NCI-H510A treated with DMSO at 0.1 percent for 48 hours (cell line): ENCODE measurements at places on chromosomes 3 and 15.

- DNase-seq = no peak
Observed at GRCh38 chr3:161409069-161409468, 37.8 kb upstream of the SPTSSB start.

DNA sequence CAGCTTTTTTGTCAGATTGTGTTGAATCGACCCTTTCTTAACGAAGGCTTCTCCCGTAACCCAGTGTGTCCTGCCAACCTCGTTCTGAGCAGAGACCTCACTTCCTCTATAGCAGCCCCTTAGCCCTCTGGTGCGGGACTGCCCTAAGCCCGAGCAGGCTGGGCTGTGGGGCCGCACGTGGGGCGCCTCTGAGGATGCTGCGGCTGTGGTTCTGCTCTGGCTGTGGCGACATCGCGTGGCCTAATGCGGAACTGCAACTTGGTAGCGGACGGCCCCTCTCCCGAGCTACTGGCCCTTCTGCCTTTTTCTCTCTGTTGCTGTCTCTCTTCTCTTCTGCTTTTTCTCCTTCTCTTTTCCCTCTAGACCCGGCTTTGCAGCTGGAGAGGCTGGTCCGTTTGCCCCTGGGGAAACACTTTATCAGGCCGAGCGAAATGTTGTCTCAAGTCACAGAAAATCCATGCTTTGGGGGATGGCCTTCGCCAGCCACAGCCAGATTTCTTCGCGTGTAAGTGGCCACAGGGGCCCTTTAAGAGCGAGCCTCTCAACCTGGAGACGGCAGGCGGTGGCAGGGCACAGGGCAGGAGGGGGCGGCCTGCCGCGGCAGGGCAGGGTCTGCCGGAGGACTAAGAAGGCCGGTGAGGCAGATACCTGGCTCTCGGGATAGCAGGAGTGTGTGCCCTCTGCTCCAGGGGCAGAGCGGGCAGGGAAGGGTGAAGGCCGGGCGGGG lies 19.4 kb upstream of the KIF23 start:
- peak; percentile 28 for DNase-seq

DNA sequence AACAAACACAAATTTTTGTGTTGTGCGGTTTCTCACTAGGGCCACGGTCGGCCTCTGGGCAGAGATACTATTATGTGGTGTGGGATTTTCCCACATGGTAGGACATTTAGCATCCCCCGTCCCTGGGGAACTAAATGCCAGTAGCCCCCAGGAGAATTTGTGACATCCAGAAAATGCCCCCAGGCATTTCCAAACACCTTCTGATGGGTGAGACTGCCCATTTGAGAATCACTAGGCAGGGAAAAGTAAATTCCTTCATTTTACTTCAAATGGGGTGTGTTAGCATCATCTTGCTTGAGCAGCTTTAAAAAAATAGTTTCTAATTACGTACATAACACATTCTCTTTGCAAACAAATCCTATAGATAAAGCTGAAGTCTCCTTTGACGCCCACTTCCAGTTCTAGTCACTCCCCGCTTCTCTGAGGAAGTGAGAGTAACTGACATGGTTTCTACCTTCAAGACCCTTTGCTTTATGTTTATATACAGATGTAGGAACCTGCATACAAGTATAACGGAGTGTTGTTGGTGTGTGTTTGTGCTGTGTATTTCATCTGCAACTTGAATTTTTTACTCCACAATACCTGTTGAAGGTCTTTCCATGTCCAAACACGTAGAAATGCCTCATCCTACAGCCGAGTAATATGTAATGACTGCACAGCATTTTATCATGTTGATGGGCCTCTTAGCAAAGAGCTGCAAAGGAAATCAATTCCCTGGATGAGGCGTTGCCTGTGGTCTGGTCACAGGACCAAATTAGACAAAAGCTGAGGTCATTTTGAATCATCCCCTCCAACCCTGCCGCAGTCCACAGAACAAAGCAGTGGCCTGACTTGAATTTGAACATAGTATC lies 31.4 kb upstream of the ZBTB38 start:
- DNase-seq = no peak

GRCh38 chr3:188113756-188114155 lies 40.2 kb upstream of the LPP start:
- no peak for DNase-seq

GRCh38 chr3:80405618-80406017 lies 637.8 kb upstream of the ROBO1 start:
- no peak for DNase-seq
